GM06990 (cell line): ENCODE measurements at places on chromosomes 4 and X.

DNA sequence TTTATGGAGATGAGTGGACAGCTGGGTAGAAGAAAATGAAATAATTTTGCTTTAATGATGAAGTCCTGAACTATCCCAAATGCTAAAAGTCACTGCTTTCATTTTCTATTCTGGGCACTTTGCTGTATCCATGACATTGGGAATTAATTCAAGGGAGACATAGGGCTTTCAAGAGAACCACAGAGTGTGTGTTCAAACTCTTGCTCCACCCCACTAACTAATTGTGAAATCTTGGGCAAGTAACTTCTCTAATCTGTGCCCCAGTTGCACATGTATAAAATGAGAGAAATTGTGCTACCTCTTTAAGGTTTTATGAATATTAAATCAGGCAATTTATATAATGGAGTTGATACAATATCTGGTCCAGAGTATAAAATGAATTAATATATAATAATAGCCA is 1422.0 kb downstream of the ADGRL3 start:
- DNase-seq = no peak

DNA sequence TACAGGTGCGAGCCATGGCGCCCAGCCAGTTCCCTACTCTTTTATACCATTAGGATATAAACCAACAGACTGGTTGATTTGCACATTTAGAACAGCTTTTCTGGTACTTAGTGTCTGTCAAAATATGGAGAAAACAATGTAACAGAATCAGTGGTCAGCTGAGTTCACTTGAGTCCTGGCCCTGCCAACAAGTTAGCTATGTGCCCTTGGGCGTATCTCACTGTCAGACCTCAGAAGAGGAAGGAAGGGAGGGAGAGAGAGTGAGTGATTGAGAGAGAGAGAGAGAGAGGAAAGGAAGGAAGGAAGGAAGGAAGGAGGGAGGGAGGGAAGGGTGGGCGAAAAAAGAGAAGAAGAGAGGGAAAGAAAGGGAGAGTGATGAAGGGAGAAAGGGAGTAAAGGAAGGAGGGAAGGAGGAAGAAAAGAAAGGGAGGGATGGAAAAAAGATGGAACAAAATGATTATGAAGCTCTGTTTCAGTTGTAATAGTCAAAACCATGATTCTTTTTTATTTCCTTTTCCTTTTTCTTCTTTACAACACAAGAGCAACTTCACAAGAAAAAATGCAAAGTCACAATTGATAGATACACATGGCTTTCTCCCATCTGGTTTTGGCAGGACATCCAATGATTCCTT is 55.7 kb upstream of the PDGFRA start:
- no peak for DNase-seq

GRCh38 chr4:168741281-168742173 is 244.7 kb downstream of the PALLD start:
- no peak for DNase-seq

GRCh38 chr4:152185786-152186550 is 349.9 kb downstream of the FBXW7 start:
- no peak for DNase-seq

GRCh38 chr4:102343964-102344519 is 1.2 kb downstream of the SLC39A8 start:
- DNase-seq = peak; percentile 6

DNA sequence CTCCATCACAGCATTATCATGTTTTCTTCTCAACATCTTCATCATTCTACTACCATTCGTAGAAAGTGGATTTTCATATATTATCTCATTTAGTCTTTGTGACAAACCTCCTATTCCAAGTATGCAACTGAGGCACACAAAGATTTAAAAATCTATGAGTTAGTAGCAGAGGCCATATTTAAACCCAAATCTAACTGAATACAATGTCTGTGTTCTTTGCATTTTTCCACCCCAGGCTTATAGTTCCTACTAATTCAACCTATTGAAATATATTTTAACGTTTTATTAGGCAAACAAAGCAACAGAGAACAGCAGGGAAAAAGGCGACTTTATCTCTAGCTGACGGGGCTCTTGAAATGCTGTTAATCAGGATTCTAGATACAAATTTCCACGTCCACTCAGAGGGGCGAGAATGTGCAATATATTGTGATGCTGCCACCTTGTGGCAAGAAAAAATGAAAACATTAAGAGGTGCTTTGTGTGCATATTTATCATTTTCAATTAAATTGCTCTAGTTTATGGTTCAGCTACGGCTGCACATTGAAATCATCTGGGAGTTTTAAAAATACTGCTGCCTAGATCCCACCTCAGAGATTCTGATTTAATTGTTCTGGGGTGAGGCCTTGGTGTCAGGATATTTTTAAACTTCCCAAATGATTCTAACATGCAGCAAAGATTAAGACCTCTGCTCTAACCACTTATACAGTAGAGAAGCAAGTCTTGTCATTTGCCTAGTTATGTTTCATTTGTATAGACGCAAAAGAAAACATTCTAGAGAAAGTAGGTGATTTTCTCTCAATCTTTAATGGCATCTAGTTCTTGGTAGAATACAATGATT is 315.9 kb downstream of the MAPK10 start:
- DNase-seq = no peak

DNA sequence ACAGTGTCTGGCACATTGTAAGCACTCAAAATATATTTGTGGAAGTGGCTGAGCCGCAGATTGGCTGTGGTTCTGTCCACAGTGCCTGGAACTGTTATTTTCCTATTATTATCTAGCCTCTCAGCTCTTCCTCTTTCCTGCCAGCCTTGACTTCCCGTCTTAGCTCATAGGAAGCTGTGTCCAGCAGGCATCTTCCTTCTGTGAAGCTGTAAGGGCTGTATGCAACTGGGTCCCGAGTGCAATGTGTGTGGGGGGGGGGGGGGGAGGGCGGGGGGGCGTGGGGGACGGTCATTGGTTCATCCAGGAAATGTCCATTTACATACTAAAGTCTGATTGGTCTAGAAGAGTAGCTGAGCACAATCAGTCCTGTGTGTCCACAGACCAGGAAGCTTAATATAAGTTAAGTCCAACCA is 210.7 kb downstream of the PDGFRA start:
- DNase-seq = peak; percentile 9

GRCh38 chr4:174429701-174430410 is 92.4 kb downstream of the HPGD start:
- no peak for DNase-seq

GRCh38 chr4:80187677-80188076 is 9.6 kb upstream of the PRDM8 start:
- no peak for DNase-seq

DNA sequence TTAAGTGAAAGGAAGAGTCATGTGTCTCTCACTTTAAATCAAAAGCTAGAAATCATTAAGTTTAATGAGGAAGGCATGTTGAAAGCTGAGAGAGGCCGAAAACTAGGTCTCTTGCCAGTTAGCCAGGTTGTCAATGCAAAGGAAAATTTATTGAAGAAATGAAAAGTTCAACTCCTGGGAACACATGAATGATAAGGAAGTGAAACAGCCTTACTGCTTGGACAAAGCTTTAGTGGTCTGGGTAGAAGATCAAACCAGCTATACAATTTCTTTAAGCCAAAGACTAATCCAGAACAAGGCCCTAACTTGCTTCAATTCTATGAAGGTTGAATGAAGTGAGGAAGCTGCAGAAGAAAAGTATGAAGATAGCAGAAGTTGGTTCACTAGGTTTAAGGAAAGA is 24.9 kb downstream of the RHOH start:
- no peak for DNase-seq

GRCh38 chr4:340011-340410 is 2.4 kb downstream of the ZNF141 start:
- DNase-seq = no peak

DNA sequence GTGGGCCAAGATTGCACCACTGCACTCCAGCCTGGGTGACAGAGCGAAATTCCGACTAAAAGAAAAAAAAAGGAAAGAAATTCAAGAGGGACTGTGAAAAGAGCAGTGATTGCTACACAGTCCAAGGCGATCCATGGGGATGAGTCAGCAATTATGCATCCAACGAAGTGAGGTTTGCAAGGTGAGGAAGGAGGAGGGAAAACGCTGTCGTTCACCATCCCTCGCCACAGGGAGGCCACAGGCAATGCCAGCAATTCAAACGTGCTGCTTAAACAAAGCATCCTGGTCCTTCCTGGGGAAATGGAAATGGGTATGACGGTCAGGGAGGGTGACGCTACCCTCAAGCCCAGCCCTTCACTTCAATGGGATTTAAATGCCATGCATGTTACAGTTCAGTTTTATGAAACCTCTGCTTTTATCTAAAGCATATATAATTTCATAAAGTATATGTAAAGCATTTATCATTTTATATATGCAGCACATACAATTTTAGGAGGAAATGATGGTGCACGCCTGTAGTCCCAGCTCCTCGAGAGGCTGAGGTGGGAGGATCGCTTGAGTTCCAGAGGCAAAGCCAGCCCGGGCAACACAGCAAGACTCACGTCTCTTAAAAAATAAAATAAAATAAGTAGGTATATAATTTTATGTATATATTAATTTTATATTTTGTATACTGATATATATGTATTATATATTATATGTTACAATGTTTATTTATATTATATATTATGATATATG is 108.7 kb downstream of the DHRSX start:
- no peak for DNase-seq
